Fibroblast of skin of left biceps (primary cell): ENCODE measurements at places on chromosomes 2 and 18.

DNA sequence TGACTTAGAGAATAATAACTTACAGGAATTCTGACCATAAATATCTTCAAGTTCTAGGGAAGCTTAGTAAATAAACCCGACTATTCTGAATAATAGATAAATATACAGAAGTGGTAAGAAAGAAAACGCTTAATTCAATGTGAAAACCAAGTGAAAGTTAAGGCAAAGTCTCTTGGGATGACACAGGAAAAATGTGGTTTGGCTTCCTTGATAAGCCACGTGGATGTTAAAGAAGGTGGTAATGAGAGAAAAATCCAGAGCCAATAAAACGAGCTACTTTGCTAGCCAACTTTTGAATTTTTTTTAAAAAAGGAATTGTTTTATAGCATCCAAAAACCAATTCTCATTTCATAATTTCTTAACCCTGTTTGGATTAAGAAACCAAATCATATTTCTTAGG, 166.2 kb upstream of the VRK2 start:
- DNase-seq: no peak

GRCh38 chr18:46482831-46483230, 174.2 kb downstream of the LOXHD1 start:
- DNase-seq: no peak

DNA sequence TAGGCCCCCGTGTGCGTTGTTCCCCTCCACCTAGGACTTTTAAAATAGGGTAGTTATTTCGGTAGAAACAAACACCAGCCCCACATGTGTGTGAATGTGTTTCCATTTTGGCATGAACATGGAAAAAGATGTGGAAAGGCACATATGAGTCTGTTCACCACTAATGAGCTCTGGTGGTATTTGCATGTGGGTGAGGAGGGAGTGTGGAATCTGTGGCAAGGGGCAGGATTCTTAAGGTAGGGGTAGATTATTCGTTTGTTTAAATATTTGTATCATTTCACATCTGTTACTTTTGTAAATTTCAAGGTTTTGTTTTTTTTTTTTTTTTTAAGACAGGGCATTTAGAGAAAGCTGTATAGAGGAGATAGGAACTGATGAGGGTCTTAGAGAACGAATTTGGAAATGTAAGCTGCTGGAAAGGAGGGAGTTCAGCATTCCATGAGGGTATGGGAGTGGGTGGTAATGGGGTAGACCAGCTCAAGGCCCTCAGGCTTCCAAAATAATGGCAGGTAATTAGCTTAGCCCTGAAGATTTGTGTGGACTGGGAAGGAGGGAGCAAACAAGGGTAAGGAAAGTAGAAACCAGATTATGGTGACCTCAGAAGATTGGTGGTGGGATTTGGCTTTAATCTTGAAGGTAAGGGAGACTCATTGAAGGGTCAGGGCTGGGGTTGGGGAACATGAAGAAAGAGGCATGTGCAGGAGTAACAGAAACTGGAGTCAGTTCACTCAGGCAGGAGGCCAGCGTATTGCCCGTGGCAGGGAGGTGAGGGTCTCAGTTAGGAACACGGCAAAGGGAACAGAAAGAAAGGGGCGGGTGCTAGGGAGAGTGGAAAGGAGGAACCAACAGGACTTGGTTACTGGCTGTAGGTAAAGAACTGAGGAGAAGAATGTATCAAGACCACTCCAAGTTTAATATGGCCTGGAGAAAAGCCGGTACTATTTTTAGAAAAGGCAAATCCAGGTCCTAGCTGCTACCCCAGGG, 123.6 kb downstream of the PLB1 start:
- DNase-seq: no peak

- DNase-seq: no peak
Observed at GRCh38 chr2:20488201-20488641, 41.3 kb downstream of the RHOB start.
